ENCODE measurements at places on chromosomes 2 and 18. TPM values are rescaled to one million over a fixed set of nuclear protein-coding genes. Genes with fewer than 3 reads are reported as not detected.
A peak's percentile ranks its signal among the peaks of the same experiment; 100 is the strongest.

Gene NT5C1B
- total RNA-seq, result not detected

- DNase-seq, result no peak
Measured at GRCh38 chr2:23484275-23484674, 99.3 kb downstream of the KLHL29 start.

DNA sequence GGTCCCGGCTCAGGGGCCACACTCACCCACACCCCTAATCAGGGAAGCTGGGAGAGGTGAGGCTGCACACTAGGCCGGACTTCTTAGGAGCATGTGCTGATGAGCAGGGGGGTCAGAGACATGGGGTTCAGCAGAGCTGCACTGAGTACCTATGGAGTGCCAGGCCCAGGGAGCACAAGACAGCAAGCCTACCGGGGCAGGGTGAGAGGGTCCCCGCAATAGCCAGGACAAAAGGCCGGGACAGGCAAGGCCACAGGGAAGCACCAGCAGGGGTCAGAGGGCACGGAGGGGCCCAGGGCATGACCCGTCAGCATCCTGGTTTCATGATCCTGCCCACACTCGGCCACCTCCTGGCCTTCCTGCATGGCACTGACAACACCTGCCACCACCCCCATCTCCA, 73.5 kb downstream of the TNS1 start:
- DNase-seq, result no peak

GRCh38 chr18:11850821-11851145, 430 bp upstream of the CHMP1B start:
- peak; percentile 73 for DNase-seq

DNA sequence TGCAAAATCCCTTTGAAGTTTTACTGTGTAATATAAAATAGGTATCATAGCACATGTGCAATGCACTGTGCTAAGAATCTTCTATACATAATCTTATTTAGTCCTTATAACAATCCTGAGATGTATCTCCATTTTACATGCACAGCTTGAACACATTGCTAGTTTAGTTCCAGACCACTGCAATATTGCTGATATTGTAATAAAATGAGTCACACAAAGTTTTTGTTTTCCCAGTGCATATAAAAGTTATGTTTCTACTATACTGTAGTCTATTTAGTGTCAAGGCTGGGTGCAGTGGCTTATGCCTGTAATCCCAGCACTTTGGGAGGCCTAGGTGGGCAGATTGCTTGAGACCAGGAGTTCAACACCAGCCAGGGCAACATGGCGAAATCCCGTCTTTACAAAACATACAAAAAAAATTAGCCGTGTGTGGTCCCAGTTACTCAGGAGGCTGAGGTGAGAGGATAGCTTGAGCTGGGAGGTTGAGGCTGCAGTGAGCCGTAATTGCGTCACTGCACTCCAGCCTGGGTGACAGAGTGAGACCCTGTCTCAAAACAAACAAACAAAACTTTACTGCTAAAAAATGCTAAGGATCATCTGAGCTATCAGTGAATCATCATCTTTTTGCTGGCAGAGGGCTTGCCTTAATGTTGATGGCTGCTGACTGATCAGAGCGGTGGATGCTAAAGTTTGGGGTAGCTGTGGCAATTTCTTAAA, 1.7 kb upstream of the USP14 start:
- DNase-seq, result no peak

Gene SFTPB
- not detected for total RNA-seq

DNA sequence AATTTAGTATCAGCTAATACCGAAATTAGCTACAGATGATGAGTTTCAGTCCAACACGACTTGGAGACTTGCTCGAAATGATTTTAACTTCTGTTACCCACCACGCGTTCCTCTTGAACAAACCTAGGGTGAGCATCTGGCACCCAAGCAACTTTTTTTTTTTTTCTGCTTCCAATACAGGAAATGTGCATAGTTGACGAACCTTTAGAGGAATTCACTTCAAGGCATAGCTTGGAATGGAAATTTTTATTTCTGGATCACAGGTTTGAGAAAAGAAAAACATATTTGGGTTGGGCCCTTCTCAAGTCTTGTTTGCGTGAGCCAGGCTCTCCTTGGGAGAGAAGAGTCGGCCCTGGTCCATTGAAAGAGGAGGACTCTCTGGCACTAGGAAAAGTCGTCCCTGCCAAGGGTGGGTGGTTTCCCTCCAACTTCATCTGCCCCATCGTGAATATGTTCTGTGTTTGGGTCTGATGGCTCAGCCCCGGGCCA, 37.4 kb upstream of the RPL31 start:
- no peak for DNase-seq

DNA sequence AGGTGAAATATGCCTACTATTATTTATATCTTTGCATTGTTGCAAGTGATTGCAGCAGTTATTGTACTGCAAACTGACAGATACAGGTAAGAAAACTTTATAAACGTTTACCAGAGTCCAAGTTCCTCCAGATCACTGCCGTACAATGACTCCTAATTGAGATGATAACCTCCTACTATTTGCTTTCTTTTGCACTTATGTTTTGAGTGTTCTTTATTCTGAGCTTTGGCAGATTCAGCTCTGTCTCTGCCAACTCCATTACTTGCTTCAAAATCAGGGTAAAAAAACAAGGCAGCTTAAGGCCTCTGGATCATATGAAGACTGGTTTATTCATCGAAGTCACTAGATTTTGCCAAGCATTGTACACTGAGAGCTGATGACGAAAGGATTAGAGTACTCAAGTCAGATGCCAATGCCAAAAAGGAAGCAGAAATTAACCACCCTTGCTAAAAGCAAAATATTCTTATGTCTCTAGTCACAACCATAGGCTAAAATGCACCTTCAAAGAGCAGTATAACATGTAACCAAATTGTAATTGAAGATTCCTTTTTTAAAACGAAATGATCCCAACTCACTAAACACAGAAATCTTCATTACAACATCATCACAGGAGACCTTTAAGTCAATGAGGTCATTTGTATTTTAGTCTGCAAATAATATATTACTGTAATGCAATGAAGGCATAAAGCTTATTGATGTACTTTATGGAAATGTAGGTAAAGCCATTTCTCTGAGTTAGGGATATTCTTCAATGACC, 10.5 kb upstream of the IKZF2 start:
- DNase-seq, result no peak

DNA sequence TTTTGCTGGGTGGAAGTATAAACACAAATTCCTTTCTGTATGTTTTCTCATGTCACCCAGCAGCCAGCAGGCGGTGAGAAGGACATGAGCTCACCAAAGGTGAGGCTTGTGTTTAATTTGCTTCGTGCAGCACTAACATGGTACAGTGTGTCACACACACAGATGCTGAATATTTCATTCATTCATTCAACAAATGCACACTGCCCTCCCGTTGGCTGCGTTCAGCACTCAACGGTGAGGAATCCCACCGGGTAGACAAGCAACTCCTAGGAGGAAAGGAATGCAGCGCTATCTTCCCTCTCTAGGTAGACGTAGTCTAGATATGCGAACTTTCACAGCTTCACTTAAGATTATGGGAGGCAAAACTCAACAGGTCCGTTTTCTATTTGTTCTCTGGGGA, 85.1 kb downstream of the LONRF2 start:
- no peak for DNase-seq

Gene ALPI
- not detected for total RNA-seq

DNA sequence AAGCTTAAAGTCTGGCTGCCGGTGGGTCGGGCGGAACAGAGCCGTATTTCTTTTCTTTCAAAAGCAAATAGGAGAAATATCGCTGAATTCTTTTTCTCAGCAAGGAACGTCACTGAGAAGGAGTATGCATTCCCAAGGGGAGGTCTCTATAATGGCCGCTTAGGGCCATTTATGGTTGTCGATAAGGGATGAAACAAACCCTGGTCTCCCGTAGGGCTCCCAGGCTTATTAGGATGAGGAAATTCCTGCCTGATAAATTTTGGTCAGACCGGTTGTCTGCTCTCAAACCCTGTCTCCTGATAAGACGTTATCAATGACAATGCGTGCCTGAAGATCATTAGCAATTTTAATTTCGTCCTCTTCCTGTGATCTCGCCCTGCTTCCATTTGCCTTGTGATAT, 227.7 kb upstream of the ZEB2 start:
- DNase-seq, result no peak

Gene ASIC4
- total RNA-seq, result not detected

GRCh38 chr2:3238951-3239841, 138.4 kb downstream of the EIPR1 start:
- DNase-seq, result no peak

Gene NEB
- total RNA-seq, result 1.2 TPM

Gene ITPRID2
- 191 TPM for total RNA-seq

DNA sequence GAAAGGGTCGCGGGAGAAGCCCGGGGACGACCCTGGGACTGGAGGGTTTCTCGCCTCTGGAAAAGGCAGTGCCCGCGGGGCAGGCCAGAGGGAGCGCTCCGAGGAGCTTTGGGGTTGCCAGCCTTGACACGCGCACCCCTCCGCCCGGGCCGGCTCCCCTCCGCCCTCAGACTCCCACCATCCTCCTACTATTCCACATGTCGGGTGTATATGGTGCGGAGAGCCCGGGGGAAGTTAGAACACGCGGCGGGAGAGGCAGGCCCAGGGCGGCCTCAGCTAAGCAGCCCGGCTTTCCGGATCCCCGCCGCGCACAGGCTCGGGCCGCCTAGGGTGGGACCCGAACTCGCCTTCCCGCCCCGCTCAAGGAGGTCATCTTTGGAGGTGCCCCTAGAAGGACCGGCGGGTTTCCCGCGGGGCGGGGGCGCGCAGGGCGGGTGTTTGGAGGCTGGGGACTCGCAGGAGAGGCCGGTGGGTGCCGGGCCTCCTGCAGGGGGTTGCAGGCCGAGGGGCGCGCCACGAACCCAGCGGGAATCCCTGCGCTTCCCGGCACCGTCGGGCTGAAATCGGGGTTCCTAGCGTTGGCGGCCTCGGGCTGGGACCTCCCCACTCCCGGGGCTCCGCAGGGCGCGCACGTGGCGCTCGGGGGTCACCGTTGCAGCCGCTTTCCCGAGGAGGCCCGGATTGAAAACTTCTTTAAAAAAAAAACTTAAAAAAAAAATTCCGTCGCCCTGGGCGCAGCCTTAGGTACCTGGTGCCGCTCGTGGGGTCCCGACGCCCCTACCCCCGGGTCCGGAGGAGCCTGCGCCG, 3.7 kb downstream of the NFATC1 start:
- peak; percentile 42 for DNase-seq

DNA sequence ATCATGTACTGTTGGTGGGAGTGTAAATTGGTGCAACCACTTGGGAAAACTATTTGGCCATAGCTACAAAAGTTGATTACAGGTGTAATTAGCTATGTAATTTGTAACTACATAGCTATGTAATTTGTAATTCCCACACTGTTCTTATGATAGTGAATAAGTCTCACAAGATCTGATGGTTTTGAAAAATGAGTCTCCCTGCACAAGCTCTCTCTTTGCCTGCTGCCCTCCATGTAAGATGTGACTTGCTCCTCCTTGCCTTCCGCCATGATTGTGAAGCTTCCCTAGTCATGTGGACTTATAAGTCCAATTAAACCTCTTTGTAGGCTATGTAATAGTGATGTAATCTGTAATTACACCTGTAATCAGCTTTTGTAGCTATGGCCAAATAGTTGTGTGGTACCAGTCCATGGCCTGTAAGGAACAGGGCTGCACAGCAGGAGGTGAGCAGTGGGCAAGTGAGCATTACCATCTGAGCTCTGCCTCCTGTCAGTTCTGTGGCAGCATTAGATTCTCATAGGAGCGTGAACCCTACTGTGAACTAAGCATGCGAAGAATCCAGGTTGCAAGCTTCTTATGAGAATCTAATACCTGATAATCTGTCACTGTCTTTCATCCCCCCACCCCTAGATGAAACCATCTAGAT, 133.7 kb upstream of the COPS8 start:
- DNase-seq, result no peak

DNA sequence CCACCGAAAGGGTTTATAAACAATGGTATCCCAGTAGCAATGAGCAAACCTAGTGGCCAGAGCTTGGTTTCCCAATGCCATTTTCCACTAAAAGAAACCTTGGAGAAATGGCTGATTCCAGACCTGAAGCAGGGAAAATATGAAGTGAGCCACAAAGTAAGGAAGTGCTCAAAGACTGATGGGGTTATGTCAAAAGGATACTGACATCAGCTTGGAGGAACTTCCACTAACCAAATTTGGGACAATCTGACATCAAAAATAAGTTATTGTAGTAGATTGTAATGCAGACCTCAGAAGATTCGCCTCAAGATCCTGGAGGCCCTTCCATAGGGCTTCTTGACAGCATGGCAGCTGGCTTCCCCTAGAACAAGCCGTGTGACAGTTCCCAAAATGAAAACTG, 79.4 kb upstream of the SP3 start:
- DNase-seq, result no peak

DNA sequence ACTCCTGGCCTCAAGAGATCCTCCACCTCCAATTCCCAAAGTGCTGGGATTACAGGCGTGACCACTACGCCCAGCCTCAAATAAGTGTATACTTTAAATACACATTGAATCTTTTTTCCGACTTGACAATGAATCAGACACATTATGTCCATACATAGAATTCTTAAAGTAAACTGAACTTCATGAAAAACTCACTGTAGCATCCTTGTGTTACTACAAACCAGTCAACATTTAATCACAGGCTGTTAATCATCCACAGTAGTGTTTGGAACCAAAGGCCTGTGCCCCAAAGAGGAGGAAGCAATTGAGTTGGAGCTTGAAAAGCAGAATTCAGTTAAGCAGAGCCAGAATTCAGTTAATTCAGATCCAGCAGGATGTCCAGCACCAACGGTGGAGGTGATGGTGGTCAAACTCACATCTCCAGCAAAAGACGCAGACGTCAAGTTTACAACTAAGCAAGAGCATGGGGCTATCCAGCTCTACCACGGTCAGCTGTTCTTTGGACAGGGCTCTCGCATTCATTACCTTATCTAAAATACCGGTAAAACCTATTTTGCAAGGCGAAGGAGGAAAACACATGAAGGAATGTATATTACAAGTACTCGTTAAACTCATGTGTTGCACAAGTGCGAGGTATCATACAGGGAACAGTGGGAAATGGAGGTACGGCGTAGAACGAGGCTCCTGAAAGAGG, 1.2 kb downstream of the SLC39A6 start:
- DNase-seq, result peak; percentile 14

Gene DDX1
- total RNA-seq, result 126 TPM

GRCh38 chr2:154240921-154241379, 369.2 kb downstream of the GALNT13 start:
- no peak for DNase-seq

DNA sequence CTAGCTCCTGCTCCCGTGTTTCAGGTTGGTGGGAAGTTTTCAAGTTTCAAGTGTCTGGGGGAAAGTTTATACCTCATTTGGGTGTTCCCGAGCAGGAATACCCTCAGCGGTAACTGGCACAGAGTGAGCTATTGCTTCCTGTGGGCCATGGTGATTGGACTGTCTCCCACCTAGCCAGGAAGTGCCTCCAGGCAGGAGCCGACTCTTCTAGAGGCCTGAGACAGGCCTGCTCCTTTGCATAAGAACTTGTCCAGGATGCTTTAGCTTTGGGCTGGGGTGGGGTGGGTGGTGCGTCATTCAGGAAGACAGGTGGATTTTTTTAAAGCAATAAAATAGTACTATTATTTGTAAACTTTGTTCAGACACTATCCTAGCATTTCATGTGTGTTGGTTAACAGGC, 23.5 kb upstream of the DNMT3A start:
- peak; percentile 23 for DNase-seq

- DNase-seq, result peak; percentile 38
Measured at GRCh38 chr2:61536180-61536571, 2.0 kb downstream of the XPO1 start.

- peak; percentile 44 for DNase-seq
Measured at GRCh38 chr2:38187541-38188011, 111.6 kb upstream of the CYP1B1 start.

Gene SCN1A
- total RNA-seq, result under 0.01 TPM

- DNase-seq, result no peak
Measured at GRCh38 chr18:77486985-77487384, 237.3 kb downstream of the GALR1 start.

- no peak for DNase-seq
Measured at GRCh38 chr18:33560686-33561370, 17.2 kb upstream of the ASXL3 start.

GRCh38 chr18:13279181-13280069, 60.9 kb downstream of the LDLRAD4 start:
- DNase-seq, result no peak

All from dermis blood vessel endothelial cell (primary cell).